ENCODE measurements at places on chromosomes 5 and 9.

GRCh38 chr5:172876578-172876977, 42.5 kb downstream of the ERGIC1 start:
- no peak for DNase-seq

DNA sequence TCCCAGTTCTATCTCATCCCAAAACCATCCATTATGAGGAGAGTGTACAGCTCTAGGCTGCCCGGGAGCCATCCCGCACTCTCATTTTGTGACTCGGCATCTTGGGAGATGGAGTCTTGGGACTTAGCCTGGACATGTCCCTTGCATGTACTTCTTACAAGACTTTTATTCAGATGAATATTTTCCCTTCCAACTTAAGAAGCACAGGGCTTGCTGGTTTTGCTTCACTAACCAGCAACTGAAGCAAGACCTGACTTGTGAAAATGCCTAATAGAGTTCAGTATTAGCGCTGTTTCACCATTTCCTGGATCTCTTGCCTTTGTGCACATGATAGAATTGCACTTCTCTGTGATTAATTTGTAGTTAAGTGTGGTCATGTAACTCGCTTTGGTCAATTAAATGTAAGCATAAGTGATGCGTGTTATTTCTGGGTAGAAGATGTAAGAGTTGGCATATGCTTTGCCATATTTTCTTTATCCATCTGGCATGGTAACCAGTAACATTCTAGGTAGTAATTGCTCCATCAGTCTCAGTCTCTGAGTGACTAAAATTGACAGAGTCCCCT, 55.8 kb downstream of the PDCD1LG2 start:
- no peak for DNase-seq

DNA sequence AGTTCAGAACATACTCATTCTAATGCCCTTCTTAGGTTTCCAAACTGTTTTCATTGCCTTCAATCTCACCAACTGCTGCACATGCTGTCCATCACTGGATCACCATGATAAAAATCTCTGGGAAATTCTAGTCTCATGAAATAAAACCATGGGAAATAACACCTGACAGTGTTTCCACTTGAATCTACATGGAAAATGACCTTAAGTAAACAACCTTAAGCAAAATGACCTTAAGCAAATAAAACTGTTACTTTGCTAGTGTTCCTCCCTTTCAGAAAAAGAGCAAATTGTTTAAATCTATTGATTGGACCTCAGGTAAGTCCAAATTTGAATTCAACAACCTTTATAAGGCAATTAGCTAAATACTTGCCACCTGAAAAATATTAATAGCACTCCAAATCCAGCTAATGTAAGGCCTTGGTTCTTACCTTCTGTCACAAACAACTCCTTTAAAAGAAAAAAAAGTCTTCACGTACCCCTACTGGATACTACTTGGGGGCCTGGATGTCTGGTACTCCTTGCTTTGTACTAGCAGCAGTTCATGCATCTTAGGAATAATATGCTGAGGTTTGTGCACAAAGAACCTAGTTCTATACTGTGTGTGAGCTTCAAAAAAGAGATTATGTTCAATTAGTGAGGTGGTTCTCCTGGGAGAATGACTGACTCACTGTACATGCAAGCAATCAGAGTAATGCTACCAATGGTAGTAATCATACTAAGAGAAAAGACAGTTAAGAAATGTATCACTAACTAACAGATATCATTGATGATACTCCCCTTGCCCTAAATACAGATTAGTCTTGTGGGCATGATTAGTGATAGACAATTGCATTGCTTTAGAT, 630.4 kb downstream of the PSAT1 start:
- no peak for DNase-seq

- DNase-seq: no peak
Measured at GRCh38 chr5:157266286-157267007, 524 bp downstream of the CYFIP2 start.

DNA sequence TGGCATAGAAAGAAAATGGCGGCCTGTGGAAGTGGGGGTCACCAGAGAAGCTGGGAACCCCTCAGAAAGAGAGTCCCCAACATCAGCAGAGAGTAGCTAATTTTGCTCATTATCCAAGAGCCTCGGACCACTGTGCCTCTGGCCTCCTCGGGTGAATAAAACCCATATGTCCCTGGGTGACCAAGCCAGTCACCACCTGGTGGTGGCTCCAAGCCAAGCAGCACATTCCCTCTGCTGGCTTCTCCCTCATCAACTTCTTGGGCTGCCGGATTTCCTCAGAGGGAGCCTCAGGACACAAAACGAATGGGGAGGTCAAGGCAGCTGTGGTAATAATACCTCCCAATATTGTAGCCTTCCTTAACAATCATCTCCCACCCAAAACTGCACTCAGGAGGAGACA, 242.5 kb downstream of the NFIB start:
- no peak for DNase-seq
